ENCODE measurements at places on chromosomes 11 and 22. TPM values are rescaled to one million over a fixed set of nuclear protein-coding genes. Genes with fewer than 3 reads are reported as not detected.

C11orf42 gene
- total RNA-seq, result not detected

GRCh38 chr11:118049771-118050170, 27.1 kb upstream of the TMPRSS4 start:
- DNase-seq, result no peak

DNA sequence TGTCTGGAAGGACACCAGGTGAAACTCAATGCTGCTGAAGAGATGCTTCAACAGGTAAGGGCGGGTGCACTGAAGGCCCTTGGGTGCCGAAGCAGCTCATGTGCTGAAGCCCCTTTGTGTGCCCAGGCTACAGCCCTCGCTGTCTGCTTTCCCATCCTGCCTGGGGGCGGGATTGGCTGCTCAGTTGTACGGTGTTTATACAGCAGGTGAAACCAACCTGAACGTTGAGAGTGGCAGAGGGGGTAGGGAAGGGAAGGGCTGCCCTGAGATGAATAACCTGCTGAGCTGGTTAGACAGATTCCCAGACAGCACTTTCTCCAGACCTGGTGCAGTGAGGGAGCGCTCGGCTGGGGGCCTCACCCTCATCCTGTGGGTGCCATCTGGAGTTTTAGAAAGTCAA, 75.7 kb downstream of the CYB5R2 start:
- no peak for DNase-seq

DNA sequence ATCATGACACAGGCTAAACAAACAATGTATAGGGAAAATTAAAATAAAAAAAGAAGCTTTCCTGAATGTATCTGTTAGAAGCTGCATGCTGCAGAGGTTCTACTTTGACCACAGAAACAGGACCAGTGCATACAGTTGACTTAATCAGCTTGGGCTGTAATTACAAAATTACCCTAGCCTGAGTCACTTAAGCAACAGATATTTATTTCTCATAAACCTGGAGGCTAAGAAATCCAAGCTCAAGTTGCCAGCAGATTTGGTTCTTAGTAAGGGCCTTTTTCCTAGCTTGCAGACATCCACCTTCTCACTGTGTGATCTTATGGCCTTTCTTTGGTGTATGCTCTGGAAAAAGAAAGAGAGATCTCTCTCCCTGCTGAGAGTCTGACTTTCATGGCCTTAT, 946.5 kb upstream of the RAG2 start:
- DNase-seq, result no peak

GRCh38 chr11:90204832-90205646, 17.8 kb downstream of the CHORDC1 start:
- no peak for DNase-seq

GRCh38 chr11:30310623-30311022, 12.3 kb upstream of the ARL14EP start:
- no peak for DNase-seq

DNA sequence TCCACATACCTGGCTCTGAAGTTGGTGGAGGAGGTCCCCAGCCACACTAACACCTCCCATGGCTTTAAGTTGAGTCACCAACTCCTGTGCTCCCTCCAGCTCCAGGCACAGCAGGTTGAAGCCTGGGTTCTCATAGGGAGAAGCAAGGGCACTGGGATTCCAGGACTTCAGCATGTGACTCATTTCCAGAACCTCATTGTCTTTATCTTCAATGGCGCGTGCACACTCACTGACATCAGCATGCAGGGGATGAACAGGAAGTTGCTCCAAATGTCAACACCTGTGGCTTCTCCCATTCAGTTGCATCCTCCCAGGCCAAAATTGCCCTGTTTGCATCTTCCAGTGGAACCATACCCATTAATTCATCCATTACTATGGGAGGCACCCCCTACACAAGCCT, 5.8 kb upstream of the UBQLNL start:
- DNase-seq, result no peak

NUP50 gene
- total RNA-seq, result 56.3 TPM

NCAM1 gene
- 515 TPM for total RNA-seq

DNA sequence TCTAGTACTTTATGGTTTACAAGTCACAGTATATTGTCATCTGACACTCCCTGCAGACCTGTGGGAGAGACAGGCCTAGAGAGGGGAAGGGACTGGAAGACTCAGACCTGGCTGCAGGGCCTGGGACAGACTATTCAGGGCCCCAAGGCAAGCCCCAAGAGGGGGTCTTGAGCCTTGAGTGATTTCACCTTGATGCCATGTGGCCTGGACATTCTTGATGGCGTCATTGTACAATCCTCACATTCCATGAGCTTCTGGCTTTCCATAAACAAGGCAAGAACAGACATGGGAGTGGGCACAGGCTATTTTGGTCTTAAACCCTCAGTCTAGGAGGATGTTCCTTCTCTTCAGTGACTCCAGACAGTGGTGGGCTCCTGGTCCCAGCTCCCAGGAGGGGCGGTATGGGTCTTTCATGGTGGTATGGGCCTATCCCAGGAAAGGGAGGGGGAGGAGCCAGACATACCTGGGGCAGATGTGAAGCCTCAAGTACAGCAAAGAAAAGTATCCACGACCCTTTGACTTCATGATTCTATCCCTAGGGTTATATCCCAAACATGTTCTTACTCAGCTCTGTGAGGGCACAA, 1.8 kb upstream of the TBC1D10A start:
- DNase-seq, result no peak

GRCh38 chr11:8788616-8789015, 106.0 kb downstream of the RPL27A start:
- DNase-seq, result no peak

- DNase-seq, result no peak
Measured at GRCh38 chr22:17890245-17890671, 116.0 kb upstream of the BID start.

CRYBA4 gene
- not detected for total RNA-seq

- DNase-seq, result no peak
Measured at GRCh38 chr11:7574491-7575130, 60.8 kb downstream of the PPFIBP2 start.

OR8G5 gene
- not detected for total RNA-seq

KIRREL3 gene
- 26.5 TPM for total RNA-seq

DNA sequence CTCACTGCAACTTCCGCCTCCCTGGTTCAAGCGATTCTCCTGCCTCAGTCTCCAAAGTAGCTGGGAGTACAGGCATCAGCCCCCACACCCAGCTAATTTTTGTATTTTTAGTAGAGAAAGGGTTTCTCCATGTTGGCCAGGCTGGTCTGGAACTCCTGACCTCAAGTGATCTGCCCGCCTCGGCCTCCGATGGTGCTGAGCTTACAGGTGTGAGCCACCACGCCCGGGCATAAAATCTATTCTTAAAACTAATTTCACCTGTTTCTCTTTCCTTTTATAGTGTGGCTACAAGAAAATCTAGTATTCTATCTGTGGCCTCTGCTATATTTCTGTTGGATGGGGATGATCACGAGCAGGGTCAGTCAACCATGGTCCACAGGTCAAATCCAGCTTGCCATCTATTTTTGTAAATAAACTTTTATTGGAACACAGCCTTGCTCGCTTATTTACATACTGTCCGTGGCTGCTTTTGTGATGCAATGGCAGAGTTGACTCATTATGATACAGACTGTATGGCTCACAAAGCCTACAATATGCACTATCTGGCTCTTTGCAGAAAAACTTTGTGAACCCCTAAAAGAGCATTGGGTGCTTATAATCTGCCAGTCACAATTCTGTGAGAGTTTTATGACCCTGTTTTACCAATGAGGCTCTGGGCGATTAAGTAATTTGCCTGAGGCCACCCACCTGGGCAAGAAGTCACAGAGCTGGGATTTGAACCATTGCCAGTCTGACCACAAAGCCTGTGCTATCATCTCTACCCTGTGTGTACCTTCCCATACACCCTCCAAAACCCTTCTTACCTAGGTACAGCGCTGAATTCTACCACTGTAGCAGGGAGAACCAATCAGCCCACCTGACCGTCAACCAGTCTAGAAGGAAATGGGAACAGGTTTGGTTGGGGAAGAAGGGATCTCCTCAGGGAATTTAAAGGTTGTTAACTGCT, 28.3 kb downstream of the SLC1A2 start:
- DNase-seq, result no peak

- no peak for DNase-seq
Measured at GRCh38 chr22:39942439-39943230, 17.6 kb upstream of the TMA7B start.

ART1 gene
- total RNA-seq, result not detected

TMEM86A gene
- 4.9 TPM for total RNA-seq

GRCh38 chr11:72676861-72677341, 2.7 kb upstream of the PDE2A start:
- DNase-seq, result peak; percentile 60

SYT8 gene
- not detected for total RNA-seq

Measured in frontal cortex (tissue), 4 donors.